Osteoblast (primary cell): ENCODE measurements at places on chromosomes 2 and 18. TPM values are rescaled to one million over a fixed set of nuclear protein-coding genes. Genes with fewer than 3 reads are reported as not detected.

The MC5R gene
- total RNA-seq = 0.36 and 0.59 TPM in 2 replicates

The IL1RL1 gene
- total RNA-seq = under 0.01 and 0.29 TPM in 2 replicates

The SAG gene
- total RNA-seq = not detected in 2 replicates

The SLC30A3 gene
- under 0.01 and 0.88 TPM in 2 replicates for total RNA-seq

The REG1B gene
- total RNA-seq = not detected in 2 replicates

The TMEM198 gene
- 1.1 and 1.5 TPM in 2 replicates for total RNA-seq

The CTAGE1 gene
- total RNA-seq = under 0.01 TPM in 1 of 2 replicates, not detected in the other

The XDH gene
- under 0.01 TPM in 2 replicates for total RNA-seq

The CFC1B gene
- not detected in 2 replicates for total RNA-seq

The ACMSD gene
- total RNA-seq = not detected in 2 replicates

The PPP1R7 gene
- total RNA-seq = 46.7 and 73.7 TPM in 2 replicates

The MC2R gene
- total RNA-seq = not detected in 2 replicates

DNA sequence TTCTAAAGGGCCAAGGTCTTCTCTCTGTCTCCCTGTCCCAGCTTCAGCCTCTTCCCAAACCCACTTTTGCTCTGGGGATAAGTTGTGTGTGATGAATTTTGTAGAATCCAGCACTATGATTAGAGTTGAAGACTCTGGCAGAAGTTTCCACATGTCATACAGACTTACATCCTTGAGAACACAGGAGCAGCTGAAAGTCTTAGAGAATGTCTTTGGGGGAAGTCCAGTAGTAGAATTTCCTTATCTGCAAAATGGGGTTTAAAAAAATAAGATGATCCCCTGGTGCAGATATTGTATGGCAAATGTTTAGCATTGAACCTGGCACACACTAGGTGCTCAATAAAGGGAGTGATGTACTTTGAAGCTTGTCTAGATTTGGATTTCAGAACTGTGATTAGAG, 65.2 kb downstream of the TMEM247 start:
- H3K27me3 ChIP-seq = no peaks in the 10 kb centered on the region
- DNase-seq = peak; percentile 15
- peaks cover 46% of the 10 kb centered on the region for H3K36me3 ChIP-seq
- peaks cover 29% of the 10 kb centered on the region for H3K4me1 ChIP-seq
- peak overlapping the region; percentile 86 for H3K27ac ChIP-seq
- H3K4me3 ChIP-seq = peak overlapping the region; percentile 98

GRCh38 chr2:239147376-239147775, 253.4 kb downstream of the HDAC4 start:
- no peak for DNase-seq
- H3K4me1 ChIP-seq = no peaks in the 10 kb centered on the region
- H3K27ac ChIP-seq = no peak overlapping the region
- H3K4me3 ChIP-seq = no peak overlapping the region
- no peaks in the 10 kb centered on the region for H3K27me3 ChIP-seq
- H3K36me3 ChIP-seq = no peaks in the 10 kb centered on the region

DNA sequence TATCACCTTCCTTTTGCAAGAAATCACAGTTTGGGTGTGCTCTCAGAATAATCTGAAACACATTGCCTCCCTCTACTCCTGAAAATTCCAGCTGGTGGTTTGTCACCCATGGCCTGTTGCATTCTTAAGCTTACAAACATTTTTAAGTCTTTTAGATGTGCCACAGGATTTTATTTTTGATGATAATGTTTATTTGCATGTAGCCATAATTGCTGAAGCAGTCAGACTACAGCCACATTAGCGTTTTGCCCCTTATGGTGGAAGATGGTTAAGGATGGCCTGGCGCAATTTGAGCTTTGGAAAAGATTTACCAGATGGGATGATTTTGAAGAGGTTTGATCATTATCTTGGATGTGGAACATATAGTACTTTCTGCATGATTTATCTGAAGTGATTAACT, 439.5 kb downstream of the MEIS1 start:
- H3K36me3 ChIP-seq = no peaks in the 10 kb centered on the region
- peaks cover 3% of the 10 kb centered on the region for H3K4me1 ChIP-seq
- DNase-seq = peak; percentile 2
- no peak overlapping the region for H3K4me3 ChIP-seq
- H3K27me3 ChIP-seq = no peaks in the 10 kb centered on the region

- no peaks in the 10 kb centered on the region for H3K36me3 ChIP-seq
- no peak for DNase-seq
- H3K4me1 ChIP-seq = no peaks in the 10 kb centered on the region
- H3K27me3 ChIP-seq = no peaks in the 10 kb centered on the region
- H3K4me3 ChIP-seq = no peak overlapping the region
Measured at GRCh38 chr2:167602122-167602521, 645.3 kb downstream of the STK39 start.

GRCh38 chr2:229270551-229271410, at the start of gene PID1:
Gene PID1, minus strand, starts transcription at chr2:229271287. Its CDS starts 244 bp downstream, at chr2:229271043.
- DNase-seq = peak; percentile 92
- peak within 1 kb of the TSS; percentile 22 for H3K27ac ChIP-seq
- peaks cover 4% of the 10 kb centered on the region for H3K27me3 ChIP-seq

DNA sequence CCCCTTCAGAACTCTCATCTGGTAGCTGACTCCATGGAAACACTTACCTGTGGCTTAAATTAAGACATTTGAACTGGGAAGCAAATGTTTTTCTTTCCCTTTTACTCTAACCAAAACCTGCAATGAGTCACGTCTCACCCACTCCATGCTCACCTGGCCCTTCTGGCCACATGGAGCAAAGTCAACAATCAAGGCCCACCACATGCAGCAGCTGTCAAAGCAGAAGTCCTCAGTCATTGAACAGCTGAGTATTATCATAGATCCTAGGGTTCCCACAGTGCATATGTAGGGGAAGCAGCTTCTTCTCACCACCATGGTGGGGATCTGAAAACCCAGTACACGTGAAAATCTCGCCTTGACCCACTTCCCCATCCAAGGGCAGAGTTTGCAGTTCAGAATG, 12.3 kb upstream of the MEP1B start:
- H3K4me3 ChIP-seq = no peak overlapping the region
- no peak for DNase-seq
- no peaks in the 10 kb centered on the region for H3K36me3 ChIP-seq
- H3K4me1 ChIP-seq = no peaks in the 10 kb centered on the region
- no peak overlapping the region for H3K27ac ChIP-seq
- H3K27me3 ChIP-seq = no peaks in the 10 kb centered on the region

- peaks cover 11% of the 10 kb centered on the region for H3K27me3 ChIP-seq
- DNase-seq = peak; percentile 41
- H3K4me1 ChIP-seq = peaks cover 14% of the 10 kb centered on the region
- no peak overlapping the region for H3K4me3 ChIP-seq
- H3K36me3 ChIP-seq = no peaks in the 10 kb centered on the region
Measured at GRCh38 chr2:37920570-37920969, 4.5 kb upstream of the RMDN2 start.

GRCh38 chr2:88458633-88459032, 6.1 kb upstream of the FOXI3 start:
- no peaks in the 10 kb centered on the region for H3K4me1 ChIP-seq
- H3K36me3 ChIP-seq = no peaks in the 10 kb centered on the region
- no peak overlapping the region for H3K4me3 ChIP-seq
- DNase-seq = no peak

DNA sequence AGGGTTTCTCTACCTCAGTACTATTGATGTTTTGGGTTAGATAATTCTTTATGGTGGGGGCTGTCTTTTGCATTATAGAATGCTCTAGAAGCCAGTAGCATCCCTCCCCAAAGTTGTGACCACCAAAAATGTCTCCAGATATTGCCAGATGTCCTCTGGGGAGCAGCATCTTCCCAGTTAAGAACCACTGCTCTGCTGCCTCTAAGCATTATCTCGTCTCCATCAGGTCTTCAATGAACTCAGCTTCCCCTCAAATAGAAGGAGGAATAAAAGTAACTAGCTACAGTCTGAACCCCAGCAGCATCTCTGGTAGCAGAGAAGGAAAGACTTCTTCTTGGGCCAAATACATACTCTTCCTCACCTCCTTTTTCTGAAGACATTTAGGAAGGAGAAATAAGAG, 244.1 kb downstream of the AGPS start:
- H3K4me3 ChIP-seq = no peak overlapping the region
- H3K27ac ChIP-seq = no peak overlapping the region
- H3K36me3 ChIP-seq = no peaks in the 10 kb centered on the region
- DNase-seq = no peak
- no peaks in the 10 kb centered on the region for H3K4me1 ChIP-seq

GRCh38 chr2:172710584-172711047, 25.0 kb upstream of the RAPGEF4 start:
- H3K27me3 ChIP-seq = peaks cover 38% of the 10 kb centered on the region
- no peak overlapping the region for H3K4me3 ChIP-seq
- H3K4me1 ChIP-seq = peaks cover 11% of the 10 kb centered on the region
- no peaks in the 10 kb centered on the region for H3K36me3 ChIP-seq
- DNase-seq = peak; percentile 92
- H3K27ac ChIP-seq = no peak overlapping the region

DNA sequence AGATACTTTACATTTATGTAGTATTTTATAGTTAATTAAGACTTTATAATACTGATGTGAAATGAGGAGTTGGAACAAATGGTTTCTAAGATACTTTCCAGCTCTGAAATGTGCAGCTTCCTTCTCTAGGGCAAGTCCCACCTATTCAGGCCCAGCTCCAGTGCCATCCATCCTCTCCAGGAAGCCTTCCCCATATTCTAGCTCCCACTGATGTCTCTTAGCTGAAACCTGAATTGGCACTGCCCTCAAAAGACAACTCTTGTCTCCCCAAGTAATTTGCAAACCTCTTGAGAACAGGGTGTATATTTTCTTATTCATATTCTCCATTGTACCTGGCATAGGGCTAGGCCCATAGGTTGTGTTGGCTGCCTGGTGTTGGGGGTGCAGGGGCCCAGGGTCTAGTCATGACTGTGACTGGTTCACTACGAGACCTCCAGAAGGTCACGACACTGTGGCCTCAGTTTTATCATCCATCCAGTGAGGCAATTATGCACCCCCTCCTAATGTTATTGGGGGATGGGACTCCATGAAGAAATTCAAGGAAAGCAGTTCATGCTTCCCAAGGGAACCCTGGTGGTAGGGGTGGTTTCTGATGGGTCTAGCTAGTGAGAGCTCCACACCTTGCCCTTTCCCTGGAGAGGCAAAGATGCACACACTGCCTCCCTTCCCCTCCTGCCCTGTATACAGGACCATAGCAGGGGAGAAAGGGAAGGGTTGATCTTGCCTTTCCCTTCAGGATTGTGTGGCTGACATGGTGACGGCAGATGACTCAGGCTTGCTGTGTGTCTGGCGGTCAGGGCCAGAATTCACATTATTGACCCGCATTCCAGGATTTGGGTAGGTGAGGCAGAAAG, 2.8 kb downstream of the WDR54 start:
- peak; percentile 85 for DNase-seq
- no peak overlapping the region for H3K4me3 ChIP-seq
- no peak overlapping the region for H3K27ac ChIP-seq
- peaks cover 10% of the 10 kb centered on the region for H3K4me1 ChIP-seq

DNA sequence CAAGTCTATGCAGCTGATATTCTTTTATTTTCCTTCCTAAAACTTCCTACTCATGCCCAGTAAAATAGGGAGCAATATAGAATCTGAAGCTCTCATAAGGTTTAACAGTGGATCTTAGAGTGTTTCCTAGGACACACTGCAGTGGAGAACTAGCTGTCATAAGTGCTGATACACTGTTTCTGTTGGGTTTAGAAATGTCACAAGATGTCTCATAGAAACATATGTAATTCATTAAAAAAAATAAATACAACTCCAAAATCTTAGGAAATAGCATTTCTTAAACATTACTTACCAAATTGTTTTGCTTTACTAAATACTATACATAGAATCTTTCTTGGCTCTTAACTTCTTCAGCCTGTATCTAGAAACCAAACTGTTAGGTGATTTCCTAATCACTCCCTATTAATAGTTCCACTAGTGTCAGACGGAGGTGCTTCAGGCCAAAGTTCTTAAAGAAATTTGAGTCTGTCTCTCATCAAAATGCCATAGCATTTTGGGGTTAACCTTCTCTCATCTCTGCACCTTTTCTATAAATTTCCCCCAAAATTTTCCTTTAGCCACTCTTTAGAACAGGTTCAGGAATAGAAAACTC, 93.7 kb downstream of the CERKL start:
- H3K36me3 ChIP-seq = no peaks in the 10 kb centered on the region
- DNase-seq = no peak
- no peak overlapping the region for H3K27ac ChIP-seq
- H3K4me1 ChIP-seq = no peaks in the 10 kb centered on the region
- no peak overlapping the region for H3K4me3 ChIP-seq
- H3K27me3 ChIP-seq = no peaks in the 10 kb centered on the region

DNA sequence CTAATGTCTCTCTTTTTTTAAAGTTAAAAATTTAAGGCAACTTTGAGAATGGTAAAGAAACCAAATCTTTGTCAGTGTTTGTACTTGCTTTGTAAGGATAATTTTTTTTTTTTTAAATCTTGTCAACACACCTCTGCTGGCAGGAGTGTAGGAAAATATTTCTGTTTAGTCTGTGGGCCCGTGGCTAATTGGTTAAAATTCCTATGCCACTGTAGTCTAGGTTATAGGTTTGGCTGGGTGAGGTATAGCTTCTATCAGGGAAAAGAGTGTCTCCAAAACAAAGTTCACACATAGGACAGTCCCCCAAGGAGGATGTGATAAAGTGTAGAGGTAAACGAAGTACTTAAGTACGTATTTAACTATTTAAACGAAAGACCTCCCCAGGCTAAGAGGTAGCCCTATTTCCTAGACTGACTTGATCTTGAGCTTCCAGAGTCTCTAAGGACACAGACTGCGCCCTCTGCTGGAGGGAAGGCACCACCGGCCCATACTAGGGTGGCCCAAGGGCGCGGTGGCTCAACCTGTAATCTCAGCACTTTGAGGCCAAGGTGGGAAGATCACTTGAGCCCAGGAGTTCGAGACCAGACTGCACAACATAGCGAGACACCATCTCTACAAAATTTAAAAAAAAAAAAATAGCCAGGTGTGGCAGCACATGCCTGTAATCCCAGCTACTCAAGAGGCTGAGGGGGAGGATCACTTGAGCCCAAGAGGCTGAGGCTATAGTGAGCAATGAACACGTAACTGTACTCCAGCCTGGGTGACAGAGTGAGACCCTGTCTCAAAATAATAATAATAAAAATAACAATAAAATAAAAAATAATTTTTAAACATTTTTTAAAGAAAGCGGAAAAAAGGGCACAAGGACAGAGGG, 8.9 kb downstream of the TEX44 start:
- no peak overlapping the region for H3K27ac ChIP-seq
- DNase-seq = peak; percentile 97
- H3K36me3 ChIP-seq = no peaks in the 10 kb centered on the region

- H3K27me3 ChIP-seq = no peaks in the 10 kb centered on the region
- no peak overlapping the region for H3K27ac ChIP-seq
- H3K4me3 ChIP-seq = no peak overlapping the region
- no peak for DNase-seq
- peaks cover 21% of the 10 kb centered on the region for H3K4me1 ChIP-seq
Measured at GRCh38 chr2:222566229-222566628, 89.7 kb downstream of the FARSB start.

DNA sequence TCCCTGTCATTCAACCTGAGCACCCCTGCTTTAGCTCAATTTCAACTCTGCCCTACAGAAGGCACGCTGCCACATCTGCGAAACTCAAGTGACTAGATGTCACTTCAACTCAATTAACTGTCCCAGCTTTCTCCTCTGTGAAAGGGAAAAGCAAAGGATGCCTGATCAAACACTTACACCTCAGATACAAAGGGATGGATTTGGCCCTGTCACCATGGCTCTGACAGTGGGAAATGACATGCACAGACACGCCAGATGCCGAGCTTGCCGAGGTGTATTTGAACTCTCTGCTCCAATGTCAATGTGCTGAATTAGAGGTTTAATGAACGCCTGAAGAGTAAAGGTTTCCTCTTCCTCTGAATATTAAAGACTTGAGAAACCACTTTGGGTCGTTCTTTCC, 481.1 kb downstream of the CBLN2 start:
- H3K36me3 ChIP-seq = no peaks in the 10 kb centered on the region
- H3K27ac ChIP-seq = no peak overlapping the region
- no peaks in the 10 kb centered on the region for H3K27me3 ChIP-seq

- H3K27me3 ChIP-seq = no peaks in the 10 kb centered on the region
- H3K4me1 ChIP-seq = peaks cover 12% of the 10 kb centered on the region
- no peak for DNase-seq
- no peaks in the 10 kb centered on the region for H3K36me3 ChIP-seq
- no peak overlapping the region for H3K27ac ChIP-seq
Measured at GRCh38 chr2:127382831-127383230, 4.9 kb downstream of the MAP3K2 start.
